GF-D8 (cell line): ENCODE measurements at places on chromosomes 6 and 20.

GRCh38 chr6:116300566-116300965, 20.8 kb upstream of the TSPYL1 start:
- DNase-seq: no peak

DNA sequence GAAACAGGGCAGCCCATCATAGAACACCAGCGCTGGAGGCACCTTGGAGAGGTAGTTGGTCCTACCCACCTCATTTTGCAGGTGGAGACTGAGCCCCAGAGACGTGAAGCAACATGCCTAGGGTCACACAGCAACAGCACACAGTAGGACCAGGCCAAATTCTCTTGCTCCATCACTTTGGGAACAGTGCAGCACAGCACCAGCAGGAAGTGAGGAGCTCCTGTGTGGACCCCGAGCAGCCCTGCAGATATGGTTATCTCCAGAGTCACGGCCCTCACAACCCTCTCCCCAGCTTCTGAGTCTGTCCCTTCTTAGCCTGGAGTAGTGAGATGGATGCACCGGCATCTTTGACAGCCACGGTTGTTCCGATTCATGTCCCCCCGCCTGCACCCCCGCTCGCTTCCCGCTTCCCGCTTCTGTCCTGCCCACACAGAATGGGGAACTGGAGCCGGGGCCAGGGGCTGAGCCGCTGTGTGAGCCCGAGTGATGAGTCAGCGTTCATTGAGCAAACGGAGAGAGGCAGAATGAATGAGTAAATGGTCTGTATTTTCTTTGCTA, 72.6 kb upstream of the DUSP22 start:
- DNase-seq: no peak

DNA sequence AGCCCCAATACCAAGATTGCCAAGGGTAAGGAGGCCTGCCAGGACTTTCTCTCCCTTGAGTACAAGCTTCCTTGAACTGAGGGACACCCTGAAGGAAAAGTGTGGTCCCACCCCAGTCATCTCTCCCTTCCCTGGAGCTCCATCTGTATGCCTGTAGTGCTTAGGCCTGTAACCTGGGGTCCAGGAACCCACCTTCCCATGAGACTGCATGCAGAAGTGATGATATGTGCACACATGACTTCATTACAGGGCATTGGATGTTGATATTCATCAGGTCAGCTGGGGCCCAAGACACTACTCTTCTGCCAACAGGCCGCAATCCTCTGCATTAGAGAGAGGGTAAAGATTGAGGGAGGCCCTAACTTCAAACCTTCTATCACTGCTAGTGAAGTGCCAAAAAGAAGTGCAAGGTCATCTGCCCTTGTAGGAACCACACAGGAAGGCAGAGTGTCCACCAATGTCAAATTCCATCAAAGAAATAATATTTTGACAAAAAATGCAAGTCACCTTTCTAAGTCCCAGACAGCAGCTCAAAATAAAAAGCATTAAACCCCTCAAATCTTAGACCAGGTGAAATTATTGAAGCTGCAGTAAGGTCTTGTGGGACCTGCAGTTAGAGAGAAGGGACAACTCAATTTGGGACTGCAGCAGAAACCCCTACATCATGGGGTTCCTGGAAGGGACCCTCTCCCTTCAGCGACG, 5.1 kb downstream of the HLA-F start:
- no peak for DNase-seq

- no peak for DNase-seq
Observed at GRCh38 chr6:165713845-165714466, 50.9 kb upstream of the PDE10A start.

DNA sequence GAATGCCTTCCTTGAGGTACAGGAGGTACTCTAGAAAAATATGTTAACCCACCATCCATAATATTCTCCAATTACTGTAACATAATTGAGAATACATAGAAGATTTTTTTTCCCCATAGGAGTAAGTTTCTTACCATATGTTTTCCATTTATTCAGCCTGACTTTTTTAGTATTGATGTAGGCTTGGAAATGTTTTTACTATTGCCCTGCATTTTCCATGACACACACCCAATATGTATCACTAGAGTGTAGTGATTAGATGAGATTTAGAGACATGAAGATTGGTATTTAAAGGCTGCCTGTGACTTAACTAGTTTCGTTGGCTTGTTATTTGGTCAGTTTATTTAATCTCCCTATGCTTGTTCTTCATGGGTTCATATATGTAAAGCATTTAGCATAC, 39.5 kb downstream of the KCNQ5 start:
- no peak for DNase-seq

DNA sequence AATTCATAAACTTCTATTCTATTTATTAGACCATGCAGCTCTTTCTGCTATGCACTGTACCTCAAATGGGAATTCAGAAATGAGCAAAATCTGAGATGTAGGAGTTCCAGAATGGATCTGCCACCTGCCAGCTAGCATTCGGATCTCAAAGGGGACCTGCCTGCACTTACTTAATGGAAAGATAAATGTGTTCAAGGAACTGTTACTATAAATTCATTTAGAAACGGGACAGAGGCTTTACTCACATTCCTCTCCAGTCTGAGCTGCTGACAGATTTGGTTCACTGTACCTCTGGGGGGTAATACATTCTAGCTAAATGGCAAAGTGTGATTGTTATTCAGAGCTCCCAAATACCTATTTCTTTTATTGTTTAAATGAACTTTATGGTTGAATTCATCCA, 384.1 kb downstream of the GRIK2 start:
- DNase-seq: no peak

DNA sequence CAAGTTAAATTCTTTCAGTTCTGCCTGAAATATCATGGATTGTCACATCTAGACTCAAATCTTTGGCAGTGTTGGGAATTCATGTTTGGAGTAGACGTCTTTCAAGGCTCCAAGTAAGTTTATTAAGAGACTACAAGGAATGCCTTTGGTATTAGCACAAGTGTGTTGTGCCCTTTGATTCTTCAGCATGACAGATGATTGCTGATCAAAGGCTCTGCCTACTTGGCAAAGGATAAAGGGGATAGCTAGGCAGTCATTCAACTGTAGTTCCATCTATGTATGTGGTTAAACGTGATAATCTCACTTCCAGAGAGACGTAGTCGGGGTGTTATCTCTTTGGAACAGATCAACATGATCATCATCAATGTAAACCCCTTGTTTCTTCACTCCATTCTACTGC, 86.2 kb downstream of the SPTLC3 start:
- no peak for DNase-seq

- no peak for DNase-seq
Observed at GRCh38 chr6:168383062-168383854, 57.7 kb upstream of the SMOC2 start.

- no peak for DNase-seq
Observed at GRCh38 chr6:148328876-148329555, 13.6 kb upstream of the SASH1 start.

- DNase-seq: no peak
Observed at GRCh38 chr6:38573801-38574395, 65.8 kb downstream of the BTBD9 start.

DNA sequence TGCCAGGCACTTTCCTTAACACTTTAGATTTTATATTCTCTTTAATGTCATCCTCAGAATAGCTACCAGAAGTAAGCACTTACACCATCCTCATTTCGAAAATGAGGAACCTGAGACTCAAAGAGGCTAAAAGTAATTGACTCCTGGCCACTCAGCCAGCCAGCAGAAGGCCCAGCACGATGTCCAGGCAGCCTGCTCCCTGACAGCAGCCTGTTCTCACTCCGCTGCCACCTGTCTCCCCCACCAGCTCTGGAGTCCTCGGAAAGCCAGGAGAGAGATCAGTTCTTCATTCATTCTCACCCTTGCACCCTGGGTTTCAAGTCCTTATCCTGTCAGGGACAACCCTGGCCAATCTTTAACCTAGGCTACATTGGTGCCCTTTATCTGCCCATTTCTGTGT, 174.0 kb downstream of the SASH1 start:
- no peak for DNase-seq

- DNase-seq: no peak
Observed at GRCh38 chr6:146191612-146192011, 162.8 kb downstream of the GRM1 start.

GRCh38 chr6:168607272-168608112, 166.5 kb downstream of the SMOC2 start:
- DNase-seq: no peak

GRCh38 chr6:144845186-144845585, 560.1 kb downstream of the UTRN start:
- DNase-seq: no peak

GRCh38 chr6:100801036-100801435, 80.1 kb downstream of the ASCC3 start:
- no peak for DNase-seq

DNA sequence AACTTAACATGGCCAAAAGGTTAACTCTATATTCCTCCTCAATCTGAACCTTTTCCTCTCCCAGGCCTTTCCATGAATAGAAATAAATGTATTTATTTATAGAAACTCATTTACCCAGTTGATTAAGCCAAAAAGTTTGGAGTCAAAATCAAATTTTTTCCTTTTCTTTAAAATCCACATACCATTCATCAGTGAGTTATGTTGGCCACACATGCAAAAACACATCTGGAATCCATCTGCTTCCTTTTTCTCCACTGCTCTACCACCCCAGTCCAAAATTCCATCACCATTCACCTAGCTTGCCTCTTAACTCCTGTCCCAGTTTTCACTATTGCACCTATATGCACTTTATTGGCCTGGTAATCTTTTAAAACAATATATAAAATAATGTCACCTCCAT, 62.4 kb upstream of the TMEM200A start:
- no peak for DNase-seq

GRCh38 chr20:64093013-64093503, 8.9 kb upstream of the LKAAEAR1 start:
- no peak for DNase-seq

- DNase-seq: no peak
Observed at GRCh38 chr6:169963581-169964297, 212.3 kb downstream of the ERMARD start.

DNA sequence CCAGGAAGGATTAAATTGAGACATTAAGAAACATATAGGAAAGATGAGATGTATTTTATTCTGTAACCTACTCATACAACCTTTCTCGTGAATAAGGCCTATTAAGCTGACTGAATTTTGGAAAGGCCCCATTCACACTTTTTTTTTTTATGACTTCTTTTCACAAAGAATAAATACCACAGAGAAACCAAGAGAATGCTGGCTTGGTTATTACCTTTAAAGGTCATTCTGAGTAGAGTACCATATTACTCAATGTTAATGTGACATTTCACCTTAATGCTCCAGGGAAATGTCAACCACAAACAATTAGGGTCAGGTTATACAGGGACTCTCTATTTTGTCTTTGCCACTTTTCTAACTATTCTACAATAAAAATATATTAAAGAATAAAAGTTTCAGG, 204.9 kb upstream of the PTCHD4 start:
- no peak for DNase-seq

- DNase-seq: no peak
Observed at GRCh38 chr20:46539113-46539512, 11.3 kb downstream of the OCSTAMP start.

DNA sequence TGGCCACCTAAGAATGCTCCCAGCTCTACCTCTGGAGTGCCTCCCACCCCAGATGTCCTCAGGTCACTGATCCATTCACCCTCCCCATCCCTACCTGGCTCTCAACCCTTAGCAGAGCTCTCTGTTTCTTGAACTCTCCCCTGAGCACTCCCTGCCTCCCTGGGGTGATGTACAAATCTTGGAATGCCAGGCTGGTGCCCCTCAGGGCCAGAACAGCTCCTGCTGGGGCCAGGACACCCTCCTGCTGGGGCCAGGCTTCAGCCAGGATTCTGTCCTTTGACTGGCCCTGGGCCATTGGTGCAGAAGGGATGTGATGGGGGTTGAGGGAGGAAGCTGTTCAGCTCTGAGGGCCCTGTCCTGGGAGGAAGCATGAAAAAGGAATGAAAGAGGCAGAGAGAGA, 30.0 kb downstream of the MYT1 start:
- no peak for DNase-seq

DNA sequence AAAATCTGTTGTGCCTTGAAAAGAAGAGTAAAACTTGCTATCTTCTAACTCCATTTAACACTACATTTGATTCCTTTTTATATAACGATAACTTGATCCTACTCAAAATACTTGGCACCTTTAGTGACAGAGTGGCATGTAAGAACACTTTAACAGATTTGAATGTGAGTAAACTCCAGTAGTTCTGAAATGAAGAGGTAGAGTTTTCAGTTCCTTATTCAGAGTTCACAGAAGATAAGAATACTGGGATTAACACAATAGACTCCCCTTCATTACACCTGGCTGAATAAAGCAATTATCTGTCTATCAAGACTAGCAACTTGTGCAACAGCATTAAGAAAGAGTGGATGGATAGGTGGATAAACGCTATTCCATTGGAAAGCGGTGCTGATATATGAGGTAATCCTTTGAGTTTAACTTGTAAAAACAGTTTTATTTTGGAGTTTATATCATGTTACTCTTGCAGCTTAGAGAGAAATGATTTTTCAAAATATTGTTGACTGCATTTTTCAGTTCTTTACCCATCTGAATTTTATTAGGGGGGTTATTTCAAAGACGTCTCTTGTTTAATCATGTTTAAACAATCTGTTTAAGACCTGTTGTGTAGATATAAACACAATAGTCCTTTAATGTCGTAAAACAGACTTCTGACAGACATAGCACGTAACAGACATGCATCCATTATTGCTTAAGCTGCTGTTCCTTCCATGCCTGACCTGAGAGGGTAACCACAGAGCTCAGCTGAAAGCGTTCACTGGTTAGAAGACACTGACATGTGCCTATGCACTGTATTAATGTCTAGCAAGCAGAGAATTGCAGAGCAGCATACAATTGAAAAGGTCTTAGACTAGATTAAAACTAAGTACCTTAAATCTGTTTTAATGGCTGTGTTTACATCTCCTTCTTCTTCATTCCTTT, 102.4 kb upstream of the SUPT3H start:
- DNase-seq: peak; percentile 85

GRCh38 chr20:62067547-62068260, 2.0 kb upstream of the TAF4 start:
- no peak for DNase-seq

DNA sequence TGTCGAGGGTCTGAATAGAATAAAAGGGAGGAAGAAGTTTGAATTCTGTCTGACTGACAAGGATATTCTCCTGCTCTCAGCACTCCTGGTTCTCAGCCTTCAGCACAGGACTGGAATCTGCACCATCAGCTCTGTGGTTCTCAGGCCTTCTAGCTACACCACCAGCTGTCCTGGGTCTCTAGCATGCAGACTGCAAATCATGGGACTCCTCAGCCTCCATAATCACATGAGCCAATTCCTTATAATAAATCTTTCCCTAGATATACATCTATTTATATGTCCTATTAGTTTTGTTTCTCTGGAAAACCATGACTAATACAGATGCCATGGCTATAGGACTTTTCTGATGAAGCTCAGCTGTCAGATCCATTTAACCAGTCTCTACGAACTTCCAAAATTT, 132.8 kb upstream of the ECI2 start:
- DNase-seq: no peak

GRCh38 chr6:34055223-34055933, 90.5 kb downstream of the GRM4 start:
- peak; percentile 19 for DNase-seq

DNA sequence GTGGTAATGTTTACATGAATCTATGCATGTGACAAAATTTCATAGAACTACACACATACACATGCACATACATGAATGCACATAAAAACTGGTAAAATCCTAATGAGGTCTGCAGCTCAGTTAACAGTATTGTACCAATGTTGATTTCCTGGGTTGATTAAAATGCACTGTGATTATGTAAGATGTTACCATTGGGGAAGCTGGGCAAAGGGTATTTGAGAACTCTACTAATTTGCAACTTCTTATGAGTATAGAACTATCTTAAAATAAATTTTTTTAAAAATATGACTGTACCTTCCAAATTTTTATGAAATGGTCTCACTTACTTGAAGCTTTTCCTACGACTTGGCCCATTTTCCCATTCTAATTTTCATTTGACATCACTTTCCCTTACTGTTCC, 43.4 kb upstream of the TENT5A start:
- no peak for DNase-seq
